T-helper 2 cell (primary cell): ENCODE measurements at places on chromosomes 3 and 15.
A peak's percentile ranks its signal among the peaks of the same experiment; 100 is the strongest.

DNA sequence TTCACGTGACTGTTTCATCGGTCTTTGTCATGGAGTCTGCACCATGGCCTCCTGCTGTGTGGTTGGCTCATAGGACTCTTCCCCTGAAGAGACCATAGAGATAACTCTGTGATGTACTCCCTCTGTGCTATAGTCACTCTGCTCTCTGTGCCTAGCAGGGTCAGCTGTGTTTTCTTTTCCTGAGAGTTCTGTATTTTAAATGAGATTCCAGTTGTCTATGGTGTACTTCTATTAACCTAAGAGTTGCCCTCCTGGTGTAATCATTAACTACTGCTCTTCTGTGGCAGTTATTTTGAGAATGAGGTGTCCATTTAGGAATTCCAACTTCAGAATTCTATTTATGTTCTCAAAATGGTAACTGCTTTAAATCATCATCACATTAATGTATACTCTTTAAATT lies 114.5 kb upstream of the ARPP21 start:
- DNase-seq, result no peak

GRCh38 chr3:194387276-194387675 lies 11.8 kb downstream of the GP5 start:
- DNase-seq, result no peak

- DNase-seq, result no peak
Measured at GRCh38 chr3:148197061-148197460, 500.6 kb upstream of the AGTR1 start.

DNA sequence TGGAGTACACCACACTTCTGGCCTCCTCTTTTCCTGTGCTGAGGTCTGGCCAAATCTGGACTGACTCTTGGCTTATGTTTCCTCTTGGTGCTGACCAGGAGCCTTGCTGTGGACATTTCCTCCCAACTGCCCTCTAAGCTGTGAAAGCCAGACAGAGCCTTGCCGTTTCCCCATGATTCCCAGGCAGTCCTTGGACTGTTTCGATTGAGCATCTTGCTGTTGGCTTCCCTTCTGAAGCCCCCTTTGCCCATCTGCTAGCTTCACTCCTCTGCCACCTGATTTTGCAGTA lies 110.5 kb downstream of the EPHB1 start:
- DNase-seq, result no peak

DNA sequence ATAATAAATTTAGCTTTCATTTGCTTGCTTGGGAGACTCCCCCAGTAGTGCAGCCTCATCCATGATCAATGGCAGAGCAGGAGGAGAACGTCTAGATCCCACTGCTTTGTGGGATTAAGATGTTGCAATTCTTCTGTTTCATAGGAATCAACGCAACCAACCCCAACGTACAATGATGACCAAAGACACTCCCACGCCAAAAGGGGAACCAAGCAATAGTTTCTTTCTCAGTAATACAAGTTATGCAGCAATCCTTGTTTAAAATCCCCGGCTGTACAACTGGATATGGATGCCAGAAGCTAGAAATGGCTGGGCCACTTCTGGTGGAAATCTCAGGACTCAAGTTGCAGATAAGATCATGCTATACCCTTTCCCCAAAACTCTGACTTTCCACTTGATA lies 411.2 kb downstream of the VPS13C start:
- no peak for DNase-seq

GRCh38 chr3:152760024-152760563 lies 74.8 kb upstream of the P2RY1 start:
- DNase-seq, result no peak

GRCh38 chr15:81358248-81358647 lies 15.8 kb downstream of the TMC3 start:
- no peak for DNase-seq

DNA sequence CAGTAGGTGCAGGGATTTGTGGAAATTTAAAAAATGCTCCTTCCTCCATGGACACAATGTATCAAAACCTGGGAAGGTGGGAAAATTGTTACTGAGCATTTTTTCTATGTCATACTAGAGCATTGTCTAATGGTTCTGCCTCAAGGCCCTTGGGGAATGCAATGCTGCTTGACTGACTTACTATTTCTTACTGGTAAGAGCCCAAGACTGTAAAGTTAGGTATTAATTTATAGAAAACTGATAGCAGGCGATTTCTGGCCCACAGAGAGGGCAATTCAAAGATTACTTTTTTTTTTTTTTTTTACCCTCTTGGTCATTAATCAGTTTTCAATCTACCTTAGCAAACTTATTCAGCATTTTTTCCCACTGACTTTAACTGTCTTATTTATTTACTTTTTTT lies 38.5 kb upstream of the MRPL3 start:
- DNase-seq, result no peak

DNA sequence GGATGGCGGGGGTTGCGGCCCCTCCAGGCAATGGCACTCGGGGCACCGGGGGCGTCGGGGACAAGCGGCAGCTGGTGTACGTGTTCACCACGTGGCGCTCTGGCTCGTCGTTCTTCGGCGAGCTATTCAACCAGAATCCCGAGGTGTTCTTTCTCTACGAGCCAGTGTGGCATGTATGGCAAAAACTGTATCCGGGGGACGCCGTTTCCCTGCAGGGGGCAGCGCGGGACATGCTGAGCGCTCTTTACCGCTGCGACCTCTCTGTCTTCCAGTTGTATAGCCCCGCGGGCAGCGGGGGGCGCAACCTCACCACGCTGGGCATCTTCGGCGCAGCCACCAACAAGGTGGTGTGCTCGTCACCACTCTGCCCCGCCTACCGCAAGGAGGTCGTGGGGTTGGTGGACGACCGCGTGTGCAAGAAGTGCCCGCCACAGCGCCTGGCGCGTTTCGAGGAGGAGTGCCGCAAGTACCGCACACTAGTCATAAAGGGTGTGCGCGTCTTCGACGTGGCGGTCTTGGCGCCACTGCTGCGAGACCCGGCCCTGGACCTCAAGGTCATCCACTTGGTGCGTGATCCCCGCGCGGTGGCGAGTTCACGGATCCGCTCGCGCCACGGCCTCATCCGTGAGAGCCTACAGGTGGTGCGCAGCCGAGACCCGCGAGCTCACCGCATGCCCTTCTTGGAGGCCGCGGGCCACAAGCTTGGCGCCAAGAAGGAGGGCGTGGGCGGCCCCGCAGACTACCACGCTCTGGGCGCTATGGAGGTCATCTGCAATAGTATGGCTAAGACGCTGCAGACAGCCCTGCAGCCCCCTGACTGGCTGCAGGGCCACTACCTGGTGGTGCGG lies 1.9 kb downstream of the CHST2 start:
- DNase-seq, result peak; percentile 50

DNA sequence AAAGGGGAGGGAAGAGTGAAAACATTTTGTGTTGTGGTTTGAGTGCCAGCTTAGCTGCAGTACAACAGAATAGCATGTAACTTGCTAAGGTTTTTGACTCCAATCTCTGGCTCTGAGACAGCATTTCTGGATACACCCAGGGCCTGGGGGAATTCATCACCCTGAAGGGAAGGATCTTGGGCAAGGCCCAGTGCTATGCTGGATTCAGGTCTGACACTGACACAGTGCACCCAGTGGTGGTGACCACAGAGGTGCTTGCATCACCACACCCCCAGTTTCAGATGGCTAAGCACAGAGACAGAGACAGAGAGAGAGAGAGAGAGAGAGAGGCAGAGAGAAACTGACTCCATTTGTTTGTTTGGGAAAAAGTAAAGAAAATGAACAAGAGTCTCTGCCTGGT lies 74.1 kb upstream of the KBTBD8 start:
- DNase-seq, result no peak

GRCh38 chr3:105062853-105063252 lies 303.9 kb upstream of the ALCAM start:
- no peak for DNase-seq

DNA sequence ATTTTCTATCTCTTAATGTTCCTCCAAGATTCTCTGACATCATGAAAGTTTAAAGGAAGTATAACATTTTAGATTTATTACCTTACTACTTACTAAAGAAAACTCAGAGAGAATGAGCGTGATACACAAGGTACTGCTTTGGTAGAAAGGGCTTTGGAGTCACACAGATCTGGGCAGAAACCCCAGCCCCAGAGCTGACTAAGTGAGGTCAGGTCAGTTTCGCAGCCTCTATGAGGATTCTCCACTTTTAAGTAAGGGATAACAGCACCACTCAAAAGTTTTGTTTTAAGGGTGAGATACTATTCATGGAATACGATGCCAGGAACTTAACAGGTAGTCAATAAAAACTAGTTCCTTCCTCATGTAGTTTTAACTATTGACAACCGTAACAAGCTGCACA lies 76.1 kb downstream of the CLDN11 start:
- no peak for DNase-seq
